Aorta (tissue), 5 donors: ENCODE measurements at places on chromosomes 3 and 15.

DNA sequence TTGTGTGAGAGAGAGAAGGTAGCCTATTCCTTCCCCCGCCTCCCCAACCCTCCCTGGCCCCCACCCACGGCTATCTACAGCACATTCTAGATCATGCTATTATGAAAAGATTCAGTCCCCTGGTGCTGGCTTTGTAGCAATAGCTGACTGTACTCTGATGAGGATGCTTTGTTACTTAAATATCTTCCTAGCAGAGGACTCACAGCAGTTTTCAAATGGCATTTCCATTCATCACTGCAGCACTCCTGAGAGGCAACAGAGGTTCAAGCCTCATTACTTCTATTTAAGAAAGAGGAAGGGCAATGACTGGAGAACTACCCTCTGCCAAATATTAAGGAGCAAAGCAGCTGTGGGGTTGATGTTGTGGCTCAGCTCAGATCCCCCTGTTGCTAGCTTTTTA, 61.0 kb downstream of the LRRN1 start:
- no peak for DNase-seq

- DNase-seq: no peak
Observed at GRCh38 chr15:72227720-72228119, 3.3 kb downstream of the PKM start.

GRCh38 chr3:176740906-176741663, 456.2 kb downstream of the TBL1XR1 start:
- no peak for DNase-seq

DNA sequence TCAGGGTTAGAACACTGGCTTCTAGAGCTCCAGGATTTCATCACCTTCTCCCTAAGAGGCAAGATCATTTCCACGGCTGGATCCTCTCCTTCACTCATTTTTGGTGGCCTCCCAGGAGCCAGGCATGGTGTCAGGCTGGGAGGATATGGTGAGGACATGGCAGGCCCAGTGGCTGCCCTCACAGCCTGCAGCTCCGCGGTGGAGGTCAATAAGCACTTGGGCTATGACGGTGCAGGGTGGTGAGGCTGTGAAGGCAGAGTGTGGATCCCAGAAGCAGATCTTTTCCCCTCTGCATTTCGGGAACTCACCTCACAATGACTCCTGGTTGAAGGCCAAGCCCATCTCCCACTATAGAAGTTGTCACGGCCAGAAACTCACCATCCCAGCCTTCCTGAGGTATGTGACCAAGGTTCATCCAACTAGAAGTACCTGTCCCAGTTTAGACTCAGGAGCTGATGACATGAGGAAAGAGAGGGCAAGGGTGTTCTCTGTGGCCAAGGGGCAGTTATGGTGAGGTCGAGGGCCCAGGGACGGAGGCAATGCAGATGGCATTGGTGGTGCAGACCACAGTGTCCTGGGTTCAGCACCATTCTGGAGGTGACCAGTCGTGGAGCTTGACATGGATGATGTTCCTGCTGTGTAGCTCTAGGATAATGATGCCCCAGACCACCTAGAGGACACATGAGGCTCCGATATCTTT, 100.1 kb upstream of the SMAD3 start:
- no peak for DNase-seq

DNA sequence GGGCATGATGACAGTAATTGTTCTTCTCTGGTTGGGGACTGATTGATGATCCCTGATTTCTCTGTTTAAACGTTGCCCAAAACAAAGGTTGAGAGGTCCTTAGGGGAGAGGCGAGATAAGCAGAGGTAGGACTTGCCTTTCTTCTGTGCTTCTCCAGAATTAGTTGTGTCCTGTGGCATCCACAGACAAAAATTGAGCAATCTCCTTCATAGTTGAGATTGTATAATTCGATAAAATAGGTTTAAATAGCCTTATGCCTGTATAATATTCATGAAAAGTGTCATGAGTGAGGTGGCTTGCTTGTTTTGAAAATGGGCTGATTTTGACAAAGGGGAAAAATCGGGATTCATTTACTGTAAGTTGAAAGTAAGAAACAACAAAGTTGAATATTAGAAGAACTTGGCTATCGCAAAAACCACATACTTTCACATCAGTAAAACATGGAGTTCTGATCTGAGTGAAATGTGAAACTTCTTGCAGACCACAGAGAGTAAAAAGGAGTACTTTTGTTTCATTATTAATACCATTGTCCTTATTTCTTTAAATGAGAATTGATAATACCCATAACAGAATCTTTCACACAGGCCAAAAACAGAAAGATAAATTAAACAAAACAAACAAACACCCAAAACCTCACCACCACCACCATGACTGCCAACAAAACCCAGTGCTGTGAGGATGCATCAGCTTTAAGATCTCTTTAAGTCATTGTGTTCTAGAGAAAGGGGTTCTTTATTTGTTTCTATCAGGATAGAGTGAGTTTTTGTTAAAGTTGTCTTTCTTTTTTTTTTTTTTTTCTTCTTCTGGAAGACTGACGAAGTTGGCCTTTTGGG, 155.7 kb downstream of the LPP start:
- no peak for DNase-seq

GRCh38 chr3:188431553-188431952, 277.6 kb downstream of the LPP start:
- DNase-seq: no peak

DNA sequence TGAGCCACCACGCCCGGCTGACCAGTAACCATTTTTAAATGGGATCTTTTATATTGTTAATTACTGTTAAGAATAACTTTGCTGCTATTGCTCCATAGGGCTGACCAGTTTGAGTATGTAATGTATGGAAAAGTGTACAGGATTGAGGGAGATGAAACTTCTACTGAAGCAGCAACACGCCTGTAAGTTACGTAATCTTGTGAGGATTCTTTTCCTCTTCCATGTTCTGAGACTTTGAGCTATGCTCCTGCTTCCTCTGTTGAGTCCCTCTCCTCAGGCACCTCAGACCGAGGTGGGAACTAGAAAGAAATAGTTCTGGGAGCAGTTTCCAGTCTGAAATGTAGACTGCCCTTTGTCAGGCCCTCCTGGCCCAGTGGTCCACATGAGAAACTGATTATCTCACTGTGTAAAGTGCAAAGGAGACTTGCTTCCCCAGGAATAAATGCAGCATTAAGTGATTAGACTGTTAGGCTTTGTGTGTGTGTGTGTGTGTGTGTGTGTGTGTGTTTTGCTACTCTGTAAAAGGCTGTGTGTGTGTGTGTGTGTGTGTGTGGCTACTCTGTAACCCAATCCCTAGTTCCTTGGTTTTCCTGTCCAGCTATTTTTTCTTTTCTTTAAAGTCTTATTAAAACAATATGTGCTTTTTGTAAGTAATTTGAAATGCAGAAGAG, 5.2 kb downstream of the POLR2H start:
- DNase-seq: no peak

DNA sequence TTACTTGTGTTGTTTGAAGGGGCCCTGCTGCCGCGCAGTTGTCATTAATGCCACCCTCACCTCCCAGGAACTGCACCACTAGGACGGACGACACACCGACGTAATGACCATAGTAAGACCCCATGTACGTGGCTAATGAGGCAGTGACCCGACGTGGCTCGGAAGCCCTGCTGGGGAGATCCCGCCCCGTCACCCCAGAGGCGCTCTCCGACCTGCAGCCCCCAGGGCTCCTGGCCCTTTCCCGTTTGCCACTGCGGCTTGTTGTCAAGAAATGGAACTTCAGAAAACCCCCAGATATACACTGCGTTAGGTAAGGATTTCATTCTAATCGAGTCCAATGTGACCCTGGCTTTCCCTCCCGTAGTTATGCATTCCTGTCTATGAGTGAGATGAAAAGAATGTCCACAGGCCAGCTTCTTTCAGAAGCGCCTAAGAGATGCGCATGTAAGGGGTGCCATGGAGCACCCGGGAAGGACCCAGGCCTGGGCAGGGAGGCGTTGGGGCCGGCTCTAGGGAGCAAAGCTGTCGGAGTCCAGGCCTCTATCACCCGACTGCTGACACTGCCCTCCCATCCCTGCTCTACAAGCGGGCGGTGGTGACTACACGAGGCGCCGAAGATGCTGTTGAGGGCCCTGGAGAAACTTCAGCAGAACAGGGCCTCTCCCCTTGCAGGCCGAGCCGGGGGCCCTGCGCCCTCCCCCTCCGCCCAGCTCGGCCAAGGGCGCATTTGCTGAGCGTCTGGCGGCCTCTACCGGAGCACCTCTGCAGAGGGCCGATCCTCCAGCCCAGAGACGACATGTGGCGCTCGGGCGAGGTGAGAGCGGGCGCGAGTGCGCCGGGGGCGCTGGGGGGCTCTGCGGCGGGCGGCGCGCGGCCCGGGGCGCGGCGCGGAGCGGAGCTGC, at the start of gene GABRA5:
Gene GABRA5 (plus strand): TSS at position 765 of the 902 bp plus-strand sequence. CDS start 2,187 bp downstream, outside the sequence.
- DNase-seq: no peak

DNA sequence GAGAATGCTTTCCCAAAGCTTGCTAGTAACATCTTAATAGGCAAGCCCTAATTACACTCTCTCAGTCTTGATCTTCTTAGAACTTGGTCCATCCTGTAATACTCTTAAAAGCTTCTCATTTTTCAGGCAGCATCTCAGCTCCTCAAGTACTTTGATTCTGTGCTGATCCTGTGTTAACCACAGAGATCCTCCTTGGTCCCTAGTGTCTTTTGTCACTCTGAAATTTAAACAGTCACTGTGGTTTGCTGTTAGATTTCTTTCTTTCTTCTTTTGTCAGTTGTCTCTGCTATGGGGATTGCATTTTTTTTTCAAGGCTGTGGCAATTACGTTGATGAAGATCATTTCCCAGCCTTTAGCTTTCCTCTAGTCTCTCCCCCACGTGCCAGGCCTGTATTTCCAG, 26.0 kb upstream of the UBE3A start:
- no peak for DNase-seq

DNA sequence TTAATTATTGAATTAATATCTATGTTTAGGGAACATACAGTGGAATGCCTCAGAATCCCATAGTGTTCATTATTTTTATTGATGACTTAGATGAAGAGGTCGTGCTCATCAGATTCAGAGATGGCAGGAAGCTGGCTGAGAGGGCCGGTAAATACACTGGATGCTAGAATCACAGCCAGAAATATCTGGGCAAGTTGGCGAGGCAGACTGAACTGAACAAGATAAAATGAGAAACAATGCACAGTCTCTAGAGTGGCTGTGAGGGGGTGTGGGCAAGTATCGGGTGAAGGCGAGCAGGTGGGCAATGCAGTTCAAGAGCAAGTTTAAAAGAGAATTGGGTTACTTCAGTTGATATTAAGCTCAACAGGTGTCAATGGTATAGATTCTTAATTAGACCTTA, 5.9 kb downstream of the DGKG start:
- DNase-seq: no peak

DNA sequence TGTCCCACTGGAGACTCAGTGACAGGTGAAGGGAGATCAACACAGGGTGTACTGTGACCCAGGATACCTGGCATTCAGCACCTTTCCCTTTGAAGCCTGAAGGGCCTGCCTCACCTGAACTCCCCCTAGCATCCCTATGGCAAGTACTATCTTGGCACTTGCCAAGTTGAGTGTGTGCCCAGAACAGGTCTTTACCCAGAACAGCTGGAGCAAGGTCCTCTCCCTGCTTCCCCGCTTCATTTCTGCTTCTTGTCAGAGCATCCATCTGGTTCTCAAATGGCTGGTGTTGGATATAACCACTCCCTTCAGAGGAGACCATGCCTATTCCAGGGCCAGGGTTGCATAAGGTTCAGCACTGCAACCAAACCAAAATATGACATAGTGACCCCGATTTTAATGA, 73.0 kb downstream of the FAM43A start:
- DNase-seq: no peak

- peak; percentile 83 for DNase-seq
Observed at GRCh38 chr3:192727032-192727847, at the start of gene FGF12. FGF12 (minus strand) TSS chr3:192727541.

DNA sequence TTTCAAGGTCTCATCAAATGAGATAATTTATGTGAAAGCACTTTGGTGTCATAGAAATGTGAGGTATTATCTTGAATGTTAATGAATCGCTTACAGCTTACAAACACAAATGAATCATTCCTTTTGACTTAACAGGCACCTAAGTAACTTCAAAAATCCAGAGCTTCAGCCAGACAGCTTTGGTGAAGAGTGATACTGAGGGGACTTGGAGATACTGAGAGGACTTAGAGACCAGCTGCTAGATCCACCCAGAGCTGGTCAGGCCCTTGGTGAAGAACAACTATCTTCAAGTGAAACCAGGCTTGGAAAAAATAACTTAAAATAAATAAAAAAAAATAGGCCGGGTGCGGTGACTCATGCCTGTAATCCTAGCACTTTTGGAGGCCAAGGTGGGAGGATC, 16.2 kb upstream of the ZFYVE19 start:
- peak; percentile 37 for DNase-seq

- peak; percentile 81 for DNase-seq
Observed at GRCh38 chr15:29103824-29104565, 165.6 kb downstream of the NSMCE3 start.

GRCh38 chr3:52809662-52810377, 15.2 kb downstream of the ITIH3 start:
- DNase-seq: no peak

DNA sequence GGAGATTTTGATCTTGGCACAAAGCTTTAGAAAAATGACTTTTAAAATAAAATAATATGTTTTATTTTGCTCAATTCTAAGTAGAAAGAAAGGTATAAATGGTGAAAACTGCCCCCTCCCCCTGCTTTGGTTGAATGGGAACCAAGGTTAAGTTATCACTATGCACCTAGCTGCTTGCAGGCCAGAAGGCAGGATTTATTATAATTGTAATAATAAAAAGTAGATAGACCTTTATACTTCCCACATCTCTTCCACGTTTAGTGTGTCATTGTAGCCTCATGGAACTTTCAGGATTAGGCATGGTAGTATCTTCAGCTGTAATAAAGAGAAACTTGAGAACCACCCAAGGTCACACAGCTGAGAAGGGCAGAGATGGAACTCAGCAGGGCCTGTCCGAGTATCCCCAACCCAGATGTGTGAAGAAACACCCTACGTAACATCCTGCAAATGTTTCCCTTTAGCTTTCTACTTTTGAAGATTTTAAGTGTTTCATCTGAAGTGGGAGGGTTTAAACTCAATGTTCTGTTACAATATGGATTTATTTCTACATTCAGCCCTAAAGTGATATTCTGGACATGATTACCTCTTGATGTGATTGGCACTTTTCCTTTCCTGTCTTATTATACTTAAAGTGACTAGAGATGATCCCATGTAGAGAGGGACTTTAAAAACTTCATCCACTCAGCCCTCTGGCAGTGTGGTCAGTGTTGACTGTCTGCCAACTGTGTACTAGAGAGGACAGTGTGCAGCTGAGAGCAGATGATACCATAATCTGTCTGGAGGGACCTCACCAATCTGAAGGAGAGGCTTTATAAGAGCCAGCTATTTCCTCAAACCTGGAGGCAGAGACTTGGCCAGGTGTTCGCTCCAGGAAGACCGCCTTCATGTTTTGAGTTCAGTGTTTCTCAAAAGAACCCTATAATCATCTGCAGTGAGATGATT, 282.5 kb upstream of the TRIM42 start:
- DNase-seq: no peak

DNA sequence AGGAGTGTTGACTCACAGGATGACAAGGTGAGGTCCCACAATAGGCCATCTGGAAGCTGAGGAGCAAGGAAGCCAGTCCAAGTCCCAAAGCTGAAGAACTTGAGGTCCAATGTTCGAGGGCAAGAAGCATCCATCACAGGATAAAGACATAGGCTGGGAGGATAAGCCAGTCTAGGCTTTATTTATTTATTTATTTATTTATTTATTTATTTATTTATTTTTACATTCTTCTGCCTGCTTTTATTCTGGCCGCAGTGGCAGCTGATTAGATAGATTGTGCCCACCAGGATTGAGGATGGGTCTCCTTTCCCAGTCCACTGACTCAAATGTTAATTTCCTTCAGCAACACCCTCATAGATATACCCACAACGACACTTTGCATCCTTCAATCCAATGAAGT, 472.2 kb upstream of the DPPA4 start:
- no peak for DNase-seq

GRCh38 chr15:75454471-75455378, 3.2 kb upstream of the SIN3A start:
- DNase-seq: peak; percentile 91

GRCh38 chr3:171186817-171187500, 160.4 kb upstream of the SLC2A2 start:
- no peak for DNase-seq
